ENCODE measurements at places on chromosomes 7 and 10.

DNA sequence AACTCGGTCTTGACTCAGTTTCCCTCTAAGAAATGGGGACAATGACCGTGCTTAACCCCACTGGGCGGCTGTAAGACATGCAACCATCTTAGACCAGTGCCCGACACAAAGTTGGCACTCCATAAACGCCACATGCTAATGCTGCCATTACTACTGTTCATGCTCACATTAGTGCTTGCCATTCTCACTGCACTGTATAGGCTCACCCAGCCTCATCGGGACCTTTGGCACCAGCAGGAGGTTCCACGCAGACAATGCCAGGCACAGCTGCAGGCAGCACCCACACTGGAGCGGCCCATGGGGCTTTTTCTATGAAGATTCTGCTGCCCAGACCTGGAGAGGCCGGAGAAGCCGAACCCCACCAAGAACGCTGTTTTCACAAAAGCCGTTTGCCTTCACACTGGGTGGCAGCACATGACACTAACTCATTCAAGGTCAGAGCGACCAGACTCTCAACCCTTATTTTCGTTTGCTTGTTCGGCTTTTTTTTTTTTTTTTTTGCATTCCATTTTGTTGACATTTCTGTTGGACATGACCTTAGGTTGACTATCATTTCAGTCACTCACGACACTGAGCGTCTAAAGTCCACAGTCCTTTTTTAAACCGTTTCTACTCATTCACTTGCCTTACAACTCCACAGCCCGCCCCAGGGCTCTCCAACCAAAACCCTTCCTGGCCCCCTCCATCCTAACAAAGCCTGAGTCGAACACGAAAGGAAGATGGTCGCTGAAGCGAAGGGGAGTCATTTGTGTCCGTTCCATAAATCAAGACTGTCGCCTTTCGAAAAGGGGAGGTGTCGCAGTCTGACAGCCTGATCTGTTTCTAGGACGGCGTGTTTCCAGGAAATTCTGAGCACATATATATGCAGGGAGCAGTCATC is 124.4 kb upstream of the RNF32 start:
- no peak for DNase-seq

DNA sequence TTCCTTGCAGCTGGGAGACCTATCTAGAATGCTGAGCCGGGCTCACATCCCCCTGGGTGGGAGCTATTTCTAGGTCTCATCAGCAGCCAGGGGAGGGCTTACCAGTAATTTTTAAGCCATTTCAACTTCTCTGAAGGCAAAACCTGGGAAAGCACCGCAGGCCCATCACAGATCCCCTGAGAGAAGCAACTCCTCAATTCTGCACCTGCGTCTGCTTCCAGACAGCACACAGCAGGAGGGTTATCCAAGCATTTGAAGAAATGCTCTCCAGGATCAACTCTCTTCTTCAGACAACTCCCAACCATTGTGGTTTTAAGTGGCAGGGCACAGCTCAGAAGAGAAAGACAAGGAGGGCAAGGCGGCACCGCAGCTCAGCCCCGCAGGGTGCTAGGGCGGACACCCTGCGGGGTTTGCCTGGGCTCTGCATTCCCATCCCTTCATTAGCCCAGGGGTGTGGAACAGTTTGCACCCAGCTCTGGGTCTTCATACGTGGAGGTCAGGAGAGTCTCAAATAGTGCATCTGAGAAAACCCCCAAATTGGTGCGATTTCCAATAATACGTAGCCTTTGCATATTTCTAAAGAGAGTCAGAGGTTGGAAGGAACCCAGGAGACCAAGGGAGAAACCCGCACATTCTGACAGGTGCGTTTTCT is 618.7 kb downstream of the DNAJB6 start:
- no peak for DNase-seq

DNA sequence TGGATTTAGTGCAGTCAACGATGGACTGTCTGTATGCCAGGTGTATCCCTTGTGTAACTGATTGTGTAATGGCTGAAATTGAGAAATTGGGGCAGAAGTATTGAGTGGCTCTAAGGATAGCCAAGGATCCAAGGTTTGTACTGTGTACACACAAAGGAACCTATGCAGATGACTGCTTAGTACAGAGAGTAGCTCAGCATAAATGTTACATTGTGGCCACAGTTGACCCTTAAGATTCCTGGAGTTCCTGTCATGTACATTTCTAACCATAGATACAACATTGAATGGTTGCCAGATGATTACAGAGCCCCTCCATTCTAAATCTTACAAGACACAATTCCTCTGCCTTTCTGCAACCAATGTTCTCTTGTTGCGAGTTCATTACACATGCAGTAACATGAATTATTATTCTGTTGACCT is 25.3 kb downstream of the CCDC126 start:
- DNase-seq = no peak

DNA sequence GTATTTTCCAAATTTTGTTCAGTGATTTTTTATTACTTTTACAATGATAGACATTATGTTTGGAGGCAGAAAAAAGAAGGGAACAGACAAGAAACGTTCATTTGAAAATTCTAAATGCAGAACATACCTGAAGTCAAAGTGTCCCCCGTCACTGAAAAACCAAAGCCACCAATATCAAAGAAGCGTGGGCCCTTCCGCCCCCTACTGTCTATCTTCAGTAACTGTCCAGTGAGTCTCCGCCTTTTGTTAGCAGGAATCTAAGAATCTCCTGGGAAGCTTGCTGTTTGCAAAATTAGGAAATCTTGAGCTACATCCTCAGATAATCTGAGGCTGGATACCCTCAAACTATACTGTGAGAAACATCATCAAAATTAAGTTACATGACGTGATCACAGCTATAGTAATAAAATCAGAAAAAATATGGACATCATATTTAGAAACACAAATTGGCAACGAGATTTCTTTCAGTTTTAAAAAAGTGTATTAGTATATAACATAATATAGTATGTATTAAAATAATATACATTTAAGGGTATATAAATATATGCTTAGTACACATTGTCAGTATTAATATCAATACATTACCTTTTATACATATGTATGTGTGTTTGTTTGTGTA is 169.3 kb upstream of the AKR1E2 start:
- DNase-seq = peak; percentile 22

- DNase-seq = no peak
These were observed 3.9 kb downstream of the CXCL12 start for GRCh38 chr10:44380829-44381600.

DNA sequence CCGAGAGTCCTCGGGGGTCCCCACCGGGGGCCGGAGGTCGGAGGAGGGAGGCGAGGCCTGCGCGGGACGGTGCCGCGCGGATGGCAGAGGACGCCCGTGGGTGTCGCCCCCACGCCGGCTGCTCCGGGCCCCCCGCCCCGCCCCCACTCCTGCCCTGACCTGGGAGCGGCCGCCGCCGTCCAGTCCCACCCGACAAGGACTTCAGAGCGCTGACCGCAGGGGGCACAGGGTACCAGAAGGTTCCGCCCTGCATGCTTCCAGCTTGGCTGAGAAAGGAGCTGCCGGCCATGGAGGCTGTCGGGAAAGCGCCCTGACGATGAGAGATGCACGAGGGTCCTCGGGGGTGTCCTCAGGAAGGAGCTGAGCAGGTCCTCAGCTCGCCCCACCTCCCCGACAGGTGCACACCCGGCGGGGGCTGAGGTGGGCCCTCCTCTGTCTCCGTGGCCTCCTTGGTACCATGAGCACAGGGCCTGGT is 57.0 kb upstream of the DNAJB6 start:
- no peak for DNase-seq

GRCh38 chr10:129028451-129028850 is 438.6 kb upstream of the MGMT start:
- no peak for DNase-seq

GRCh38 chr10:17028798-17029197 is 100.8 kb downstream of the CUBN start:
- no peak for DNase-seq

DNA sequence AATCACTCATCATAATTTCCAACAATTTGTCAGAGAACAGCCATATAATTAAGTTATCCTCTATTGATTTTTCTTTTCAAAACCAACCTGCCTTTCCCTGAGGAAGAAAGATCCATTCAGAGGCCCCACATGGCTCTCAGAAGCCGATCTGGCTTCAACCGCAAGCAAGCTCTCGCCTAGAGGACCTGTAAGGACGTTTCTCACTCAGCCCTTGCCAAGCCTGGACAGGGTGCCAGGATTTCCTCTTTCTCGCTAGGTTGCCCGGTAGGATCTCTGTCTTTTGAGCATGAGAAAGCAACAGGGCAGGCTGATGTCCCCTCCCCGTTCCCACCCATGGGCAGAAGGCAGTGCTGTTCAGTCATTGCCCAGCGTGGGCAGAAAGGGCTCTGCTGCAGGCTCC is 13.0 kb downstream of the AIFM2 start:
- DNase-seq = no peak

DNA sequence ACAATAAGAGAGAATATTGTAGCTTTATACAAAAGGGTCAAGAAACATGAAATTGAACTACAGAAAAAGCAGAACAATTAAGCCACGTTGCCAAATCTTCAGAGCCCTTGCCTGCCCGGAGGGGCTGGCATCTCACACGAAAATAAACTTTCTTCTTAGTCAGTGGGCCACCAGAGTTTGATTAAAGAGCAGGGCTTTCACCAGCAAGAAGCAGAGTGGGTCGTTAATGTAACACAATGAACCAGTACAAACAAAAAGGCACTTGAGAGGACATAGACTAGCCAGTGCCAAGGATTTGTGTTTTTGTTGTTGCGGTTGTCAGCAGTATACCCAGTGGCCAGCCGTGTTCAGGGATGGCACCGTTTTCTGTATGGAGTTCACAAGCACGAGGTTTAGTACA is 155.4 kb downstream of the NRP1 start:
- peak; percentile 26 for DNase-seq

DNA sequence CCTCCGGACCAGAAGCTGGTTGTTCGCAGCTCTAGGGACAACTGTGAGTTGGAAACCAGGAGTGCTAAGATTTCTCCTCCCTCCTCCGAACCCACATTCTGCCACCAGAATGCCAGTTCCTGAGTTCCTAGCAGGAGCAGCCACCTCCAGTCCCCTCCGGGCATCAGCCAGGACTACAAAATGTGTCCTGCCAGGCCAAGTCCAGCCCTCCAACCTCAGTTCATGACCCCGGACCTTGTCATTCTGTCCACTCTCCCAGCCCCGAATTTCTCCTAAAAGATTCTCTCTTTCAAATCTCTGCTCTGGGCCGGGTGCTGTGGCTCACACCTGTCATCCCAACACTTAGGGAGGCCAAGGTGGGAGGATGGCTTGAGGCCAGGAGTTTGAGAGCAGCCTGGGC is 2.3 kb downstream of the ZAN start:
- DNase-seq = no peak

- DNase-seq = no peak
These were observed 36.7 kb downstream of the PTPRN2 start for GRCh38 chr7:158550886-158551452.

- no peak for DNase-seq
These were observed 26.8 kb downstream of the EN2 start for GRCh38 chr7:155484483-155485399.

DNA sequence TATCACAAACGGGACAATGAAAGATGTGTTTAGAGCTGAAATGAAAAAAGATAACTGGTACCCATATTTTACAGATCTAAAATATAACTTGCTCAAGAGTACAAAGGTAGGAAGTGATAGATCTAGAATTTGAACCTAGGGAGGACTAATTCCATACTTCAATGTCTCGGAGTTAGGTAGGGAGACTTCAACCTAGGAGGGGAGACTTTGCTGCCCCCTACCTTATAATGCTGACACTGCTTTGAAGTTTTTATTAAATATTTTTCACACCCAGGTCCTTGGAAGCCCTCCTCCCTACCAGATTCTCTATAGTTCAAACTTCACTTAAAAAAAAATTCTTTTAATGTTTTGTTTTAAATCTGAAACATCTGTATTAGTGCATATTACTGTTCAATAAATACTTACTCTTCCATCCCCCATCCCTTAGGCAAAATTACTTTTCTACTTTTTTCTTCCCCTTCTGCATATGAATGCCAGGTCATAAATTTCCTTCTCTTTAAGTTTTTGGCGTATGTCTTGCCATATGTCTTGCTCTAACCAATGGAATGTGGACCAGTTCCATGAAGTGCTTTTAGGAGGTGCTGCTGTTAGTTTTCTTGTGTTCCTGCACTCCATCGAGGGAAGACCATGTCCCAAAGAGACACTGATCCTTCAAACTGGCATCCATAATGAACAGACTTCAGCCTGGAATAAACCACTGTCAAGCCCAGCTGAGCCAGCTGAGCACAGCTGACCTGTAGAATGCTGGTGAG is 57.8 kb downstream of the MICU1 start:
- no peak for DNase-seq

DNA sequence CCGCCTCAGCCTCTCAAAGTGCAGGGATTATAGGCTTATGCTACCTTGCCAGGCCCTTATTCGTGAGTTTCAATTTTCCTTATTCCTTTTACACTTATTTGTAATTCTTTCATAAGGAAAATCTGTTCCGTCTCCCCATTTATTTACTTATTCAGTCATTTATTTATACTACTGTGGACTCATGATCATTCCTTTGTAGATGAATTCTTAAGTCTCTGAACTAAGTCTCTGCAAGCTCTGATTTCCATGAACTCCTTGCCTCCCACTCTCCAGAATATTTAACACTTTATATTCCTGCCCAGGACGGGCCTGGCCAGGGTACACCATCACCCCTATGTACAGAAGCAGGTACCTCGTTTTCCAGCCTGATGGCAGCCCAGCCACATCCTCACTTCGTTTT is 39.4 kb downstream of the PFKFB3 start:
- no peak for DNase-seq

DNA sequence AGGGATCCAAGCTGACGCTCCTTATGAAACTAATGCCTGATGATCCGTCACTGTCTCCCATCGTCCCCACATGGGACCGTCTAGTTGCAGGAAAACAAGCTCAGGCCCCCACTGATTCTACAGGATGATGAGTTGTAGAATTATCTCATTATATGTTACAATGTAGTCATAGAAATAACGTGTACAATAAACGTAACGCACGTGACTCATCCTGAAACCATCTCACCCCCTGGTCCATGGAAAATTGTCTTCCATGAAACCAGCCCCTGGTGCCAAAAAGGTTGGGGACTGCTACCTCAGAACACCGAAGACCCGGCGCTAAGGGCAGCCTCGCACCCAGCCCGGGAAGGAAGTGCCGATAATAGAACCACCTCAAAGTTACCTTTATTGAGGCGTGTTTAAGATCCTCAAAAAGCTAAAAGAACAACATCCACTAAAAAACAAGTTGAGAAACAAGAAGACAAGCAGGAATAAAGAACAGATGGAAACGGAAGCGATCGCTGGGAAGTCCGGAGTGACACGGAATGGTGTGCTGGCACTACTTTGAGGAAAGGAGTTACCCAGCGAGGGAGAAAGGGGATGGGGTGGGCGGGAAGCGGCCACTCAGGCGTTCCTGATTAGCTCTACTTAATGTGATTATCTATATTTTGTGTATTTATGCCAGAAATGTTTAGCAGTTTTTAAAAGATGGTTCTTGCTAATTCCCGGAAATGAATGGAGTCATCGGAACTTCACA is 50.1 kb upstream of the PRKAR1B start:
- DNase-seq = no peak

GRCh38 chr7:140655511-140656408 is 15.1 kb upstream of the DENND2A start:
- DNase-seq = no peak
